Colonic mucosa (tissue), 4 donors: ENCODE measurements at places on chromosomes 16 and 17. TPM values are rescaled to one million over a fixed set of nuclear protein-coding genes. Genes with fewer than 3 reads are reported as not detected.

DNA sequence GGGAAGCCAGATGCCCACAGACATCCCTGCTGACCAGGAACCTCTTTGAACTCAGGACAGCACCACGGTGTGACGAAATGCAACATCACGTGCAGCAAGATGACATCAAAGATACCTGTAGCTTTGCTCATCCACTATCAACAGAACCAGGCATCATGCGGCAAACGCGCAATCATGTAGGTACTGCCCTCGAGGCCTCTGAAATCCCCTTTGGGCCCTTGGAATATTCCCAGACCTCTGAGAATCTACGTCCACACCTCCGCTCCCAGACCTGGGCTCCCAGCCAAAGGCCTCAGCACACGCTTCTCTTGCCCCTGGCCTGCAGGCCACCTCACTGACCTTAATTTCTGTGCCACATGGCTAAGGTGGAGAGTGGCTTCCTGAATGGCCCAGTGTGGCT is 7.3 kb downstream of the CX3CL1 start:
- DNase-seq: no peak

The CBLN1 gene
- total RNA-seq: 0.45 TPM

- DNase-seq: peak; percentile 57
Measured at GRCh38 chr17:45050481-45051059, 862 bp downstream of the DCAKD start.

GRCh38 chr17:42072323-42073187 is 22.2 kb upstream of the C17orf113 start:
- DNase-seq: no peak

- DNase-seq: no peak
Measured at GRCh38 chr17:81194941-81195901, 27.5 kb downstream of the CEP131 start.

GRCh38 chr17:7836596-7837407 is 2.8 kb downstream of the KDM6B start:
- peak; percentile 99 for DNase-seq
